Stromal cell of bone marrow (primary cell): ENCODE measurements at places on chromosomes 4 and X.
A peak's percentile ranks its signal among the peaks of the same experiment; 100 is the strongest.

DNA sequence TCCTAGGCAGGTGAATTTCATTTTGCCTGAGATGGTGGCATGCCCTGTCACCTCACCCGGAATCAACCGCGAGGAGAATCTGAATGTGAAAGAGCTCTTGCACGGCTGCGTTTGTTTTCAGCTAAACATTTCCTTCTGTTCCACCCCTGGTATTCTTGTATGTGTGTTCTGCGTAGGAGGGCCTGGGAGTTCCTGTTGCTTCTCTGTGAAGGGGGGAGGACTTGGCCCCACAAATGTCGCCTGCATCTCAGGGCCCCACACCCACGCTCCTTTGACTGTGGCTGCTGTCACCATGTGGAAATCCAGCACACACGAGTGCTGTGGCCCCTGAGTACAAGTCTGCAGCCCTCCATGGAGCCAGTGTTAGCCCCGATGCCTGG lies 45.8 kb upstream of the CLCN4 start:
- DNase-seq: no peak

DNA sequence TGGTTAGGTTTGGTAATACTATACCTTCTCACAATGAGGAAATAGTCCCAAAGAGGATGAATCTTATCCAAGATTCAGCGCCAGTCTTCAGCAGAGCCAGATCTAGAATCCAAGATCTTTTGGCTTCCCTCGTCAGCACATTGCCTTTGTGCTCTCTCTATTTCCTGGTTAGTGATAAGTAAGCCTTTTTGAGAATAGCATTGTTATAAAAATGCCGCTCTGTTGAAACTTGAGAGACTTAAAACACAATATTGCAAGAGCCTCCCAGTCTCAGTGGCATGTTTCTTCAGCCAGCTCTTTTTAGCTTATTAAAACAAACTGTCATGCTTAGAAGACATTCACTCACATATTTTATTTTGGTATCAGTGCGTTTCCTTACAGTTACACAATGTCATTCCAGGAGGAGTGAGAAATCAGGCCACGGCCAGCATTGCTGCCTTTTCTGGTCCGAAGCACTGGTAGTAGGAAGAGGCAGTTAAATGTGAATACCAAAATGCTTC lies 141.4 kb downstream of the KLHL8 start:
- DNase-seq: peak; percentile 72

GRCh38 chr4:69731241-69731640 lies 29.2 kb downstream of the SULT1B1 start:
- no peak for DNase-seq

DNA sequence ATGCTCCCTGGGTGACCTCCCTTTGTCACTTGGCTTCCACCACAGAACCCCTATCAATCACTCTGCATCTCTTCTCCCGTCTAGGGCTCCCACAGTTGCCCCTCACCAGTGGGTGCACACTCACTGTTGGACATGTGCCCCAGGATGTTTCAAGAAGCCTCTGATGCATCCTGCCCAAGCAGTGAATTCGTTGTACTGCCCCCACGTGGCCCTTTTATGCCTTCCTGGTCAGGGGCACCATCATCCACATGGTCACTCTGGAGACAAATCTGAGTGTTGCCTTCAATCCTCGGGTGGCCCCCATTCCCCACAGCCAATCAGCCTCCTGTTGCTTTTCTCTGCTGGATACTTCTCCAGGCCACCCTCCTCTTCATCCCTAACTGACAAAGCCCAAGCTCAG lies 12.2 kb downstream of the ITIH6 start:
- no peak for DNase-seq

DNA sequence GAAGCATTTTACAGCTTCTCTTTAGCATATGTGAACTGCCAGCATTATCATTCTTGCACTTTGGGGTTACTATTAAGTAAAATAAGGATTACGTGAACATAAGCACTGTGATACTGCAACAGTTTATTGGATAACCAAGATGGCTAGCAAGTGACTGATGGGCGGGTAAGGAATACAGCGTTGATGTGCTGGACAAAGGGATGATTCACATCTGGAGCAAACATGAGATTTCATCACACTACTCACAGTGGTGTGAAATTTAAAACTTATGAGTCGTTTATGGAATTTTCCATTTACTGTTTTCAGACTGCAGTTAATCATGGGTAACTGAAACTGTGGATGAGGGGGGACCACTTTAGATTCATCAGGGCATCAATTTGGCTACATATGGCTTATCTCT lies 16.0 kb downstream of the NBDY start:
- DNase-seq: peak; percentile 63

- no peak for DNase-seq
Observed at GRCh38 chr4:52036886-52037530, 1.1 kb downstream of the SGCB start.

- no peak for DNase-seq
Observed at GRCh38 chr4:37682701-37683401, 3.3 kb downstream of the RELL1 start.

GRCh38 chr4:114921790-114922591 lies 191.4 kb downstream of the NDST4 start:
- no peak for DNase-seq

DNA sequence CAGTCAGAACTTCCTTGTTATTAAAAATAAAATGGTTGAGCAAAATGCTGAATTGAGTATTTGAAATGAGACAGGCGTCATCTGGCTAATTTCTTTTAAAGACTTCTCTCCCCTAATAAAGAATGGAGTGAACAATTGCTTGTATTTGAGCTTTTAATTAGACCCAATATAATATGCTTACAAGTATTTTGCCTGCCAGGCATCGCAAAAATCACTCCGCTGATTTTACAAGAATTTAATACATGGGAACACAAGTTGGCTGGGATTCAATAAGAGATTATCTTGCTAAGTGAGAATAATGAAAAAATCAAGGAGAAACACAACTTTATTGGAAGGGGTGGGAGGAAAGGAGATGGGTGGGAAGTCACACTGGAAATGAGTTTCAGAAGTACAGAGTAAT lies 52.3 kb downstream of the KLF3 start:
- no peak for DNase-seq

GRCh38 chr4:128060121-128060698 lies 902 bp upstream of the LARP1B start:
- DNase-seq: peak; percentile 1
